ENCODE measurements at places on chromosomes 11 and 22.

- DNase-seq = no peak
Observed at GRCh38 chr11:58923300-58923788, 15.9 kb upstream of the GLYATL1 start.

DNA sequence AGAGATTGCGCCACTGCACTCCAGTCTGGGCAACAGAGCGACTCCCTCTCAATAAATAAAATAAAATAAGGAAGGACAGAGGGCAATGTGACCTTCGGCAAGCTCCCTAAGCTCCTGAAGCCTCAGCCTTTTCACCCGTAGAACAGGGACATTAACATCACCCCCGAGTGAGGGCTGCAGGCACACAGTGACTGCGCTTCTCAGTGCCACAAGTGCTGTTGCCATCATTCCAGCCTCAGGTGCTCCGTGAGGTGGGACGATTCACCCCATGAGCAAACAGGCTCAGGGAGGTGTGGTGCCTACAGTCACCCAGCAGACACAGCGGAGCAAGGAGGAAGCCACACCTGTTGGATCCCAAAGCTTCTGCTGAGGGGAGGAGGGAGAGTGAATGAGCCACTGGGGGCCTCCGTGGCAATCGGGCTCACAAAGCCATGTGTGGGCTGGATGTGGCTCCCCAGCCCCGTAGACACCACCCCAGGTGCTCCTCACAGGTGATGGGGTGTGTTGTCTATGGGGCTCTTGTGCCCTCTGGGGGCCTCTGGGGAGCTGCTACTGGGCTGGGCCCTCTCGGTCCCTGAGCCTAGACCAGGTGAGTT, 9.1 kb upstream of the TCF20 start:
- no peak for DNase-seq

DNA sequence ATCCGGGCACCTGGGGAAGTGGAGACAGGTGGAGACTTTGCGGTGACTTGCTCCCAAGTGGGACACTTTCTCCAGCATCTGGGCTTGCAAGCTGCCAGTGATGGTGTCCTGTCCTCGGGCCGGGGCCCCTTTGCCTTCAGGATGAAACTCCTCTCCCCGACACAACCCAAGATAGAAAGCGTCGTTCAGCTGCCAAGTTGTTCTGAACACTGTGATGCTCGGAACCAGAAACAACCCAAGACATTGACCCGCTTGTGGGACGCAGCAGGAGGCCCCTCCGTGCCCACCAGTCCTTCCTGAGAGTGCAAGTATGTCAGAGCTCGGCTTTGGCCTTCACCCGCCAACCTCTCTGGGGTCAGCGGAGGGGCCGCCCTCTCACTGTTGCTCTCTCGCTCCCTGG, 31.3 kb downstream of the LINC01488 start:
- DNase-seq = no peak

- DNase-seq = no peak
Observed at GRCh38 chr11:55942785-55943392, 6.7 kb upstream of the OR5I1 start.

- no peak for DNase-seq
Observed at GRCh38 chr11:94767701-94768601, at the start of gene AMOTL1. Gene AMOTL1 (plus strand): TSS chr11:94768356. CDS start chr11:94768512, 156 bp downstream.

GRCh38 chr22:24099666-24100065, 81.6 kb upstream of the SUSD2 start:
- no peak for DNase-seq

- no peak for DNase-seq
Observed at GRCh38 chr22:37855462-37855861, 6.2 kb downstream of the EIF3L start.

DNA sequence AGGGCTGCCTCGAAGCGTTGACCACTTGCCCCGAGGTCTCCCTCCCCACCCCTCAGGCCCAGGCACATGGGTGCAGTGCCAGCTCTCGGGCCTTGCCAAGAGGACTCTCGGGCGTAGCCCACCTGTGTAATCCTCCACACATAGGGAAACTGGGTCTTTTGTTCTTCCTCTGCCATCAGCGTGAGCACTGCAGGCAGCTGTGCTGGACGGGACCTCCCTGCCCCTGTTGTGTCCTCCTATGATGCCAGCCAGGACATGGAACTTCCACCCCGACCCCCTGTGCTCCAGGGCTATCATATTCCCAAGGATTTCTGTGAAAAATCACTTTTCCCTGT, 66.4 kb downstream of the PARVB start:
- no peak for DNase-seq

DNA sequence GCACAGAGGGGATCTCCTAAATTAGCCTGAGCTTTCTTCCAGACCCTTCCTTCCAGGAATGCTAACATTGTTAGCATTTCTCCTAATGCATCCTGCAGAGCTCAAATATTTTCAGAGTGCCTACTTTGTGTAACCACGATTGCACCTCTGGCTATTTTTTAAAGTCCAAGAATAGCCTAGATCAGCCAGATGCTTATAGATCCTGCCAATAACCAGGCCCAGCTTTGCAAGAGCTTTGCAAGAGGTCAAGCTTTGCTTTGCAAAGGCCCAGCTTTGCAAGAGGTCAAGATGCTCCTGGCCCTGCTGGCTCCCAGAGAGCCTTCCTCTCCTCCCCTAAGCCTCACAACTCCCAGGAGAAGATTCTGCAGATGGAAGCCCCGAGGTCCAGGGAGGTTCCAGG, 491.9 kb downstream of the MN1 start:
- no peak for DNase-seq

DNA sequence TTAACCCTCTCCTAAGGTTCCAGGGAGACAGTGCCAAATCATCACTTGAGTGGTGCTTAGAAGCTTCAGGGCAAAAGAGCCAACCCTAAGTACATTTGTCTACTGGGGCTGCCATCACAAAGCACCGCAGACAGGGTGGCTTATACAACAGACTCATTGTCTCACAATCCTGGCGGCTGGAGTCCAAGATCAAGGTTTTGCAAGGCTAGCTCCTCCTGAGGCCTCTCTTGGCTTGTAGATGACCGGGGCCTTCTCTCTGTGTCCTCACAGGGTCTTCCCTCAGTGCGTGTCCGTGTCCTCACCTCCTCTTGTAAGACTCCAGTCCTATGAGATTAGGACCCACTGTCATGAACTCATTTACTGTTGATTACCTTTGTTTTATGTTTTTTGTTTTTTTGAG, 34.1 kb upstream of the CD81 start:
- no peak for DNase-seq

GRCh38 chr22:43642319-43643206, 169.5 kb downstream of the EFCAB6 start:
- DNase-seq = no peak

GRCh38 chr11:110295086-110295485, 1.3 kb downstream of the RDX start:
- DNase-seq = no peak

- no peak for DNase-seq
Observed at GRCh38 chr11:100562128-100562527, 125.0 kb upstream of the ARHGAP42 start.

DNA sequence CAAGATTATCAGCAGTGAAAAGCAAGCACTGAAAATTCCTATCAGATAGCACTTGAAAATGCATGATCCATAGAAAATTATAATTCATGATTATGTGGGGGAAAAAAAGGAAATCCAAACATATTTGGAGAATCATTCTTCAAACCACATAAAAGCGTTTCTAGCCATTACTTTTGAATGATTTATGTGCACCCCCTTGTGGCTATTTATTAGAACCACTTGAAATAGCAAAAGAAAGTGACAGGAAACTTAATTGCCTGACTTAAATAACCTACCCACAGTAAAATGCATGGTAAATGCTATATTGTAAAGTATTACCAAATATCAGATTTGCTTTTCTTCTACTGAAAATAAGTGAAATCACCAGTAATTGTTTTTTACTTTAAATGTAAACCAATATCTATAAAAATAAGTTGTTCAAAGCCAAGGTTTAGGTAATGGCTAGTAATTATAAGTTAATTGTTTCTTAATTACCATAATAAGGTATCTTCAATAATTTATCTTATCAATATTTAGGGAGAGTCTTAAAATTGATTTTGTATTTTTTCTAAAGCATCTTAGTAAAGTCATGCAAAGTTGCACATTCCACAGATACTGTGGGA, 168.5 kb downstream of the ARHGAP42 start:
- DNase-seq = no peak

DNA sequence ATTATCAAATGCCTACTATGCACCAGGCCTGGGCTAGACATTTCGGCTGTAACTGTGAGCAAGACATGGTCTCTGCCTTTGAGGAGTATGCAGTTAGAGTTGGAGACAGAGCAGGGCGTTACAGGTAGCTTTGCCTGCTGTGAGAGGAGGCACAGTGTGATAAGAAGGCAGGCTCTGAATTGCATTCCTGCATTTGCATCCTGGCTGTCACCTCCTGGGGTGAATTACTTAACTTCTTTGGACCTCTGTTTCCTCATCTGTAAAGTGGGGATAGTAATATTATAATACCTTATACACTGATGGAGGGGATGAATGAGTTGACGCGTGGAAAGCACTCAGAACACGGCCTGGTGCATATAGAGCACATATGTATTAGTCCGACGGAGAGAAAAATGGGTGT, 118.1 kb upstream of the ARHGAP20 start:
- no peak for DNase-seq

DNA sequence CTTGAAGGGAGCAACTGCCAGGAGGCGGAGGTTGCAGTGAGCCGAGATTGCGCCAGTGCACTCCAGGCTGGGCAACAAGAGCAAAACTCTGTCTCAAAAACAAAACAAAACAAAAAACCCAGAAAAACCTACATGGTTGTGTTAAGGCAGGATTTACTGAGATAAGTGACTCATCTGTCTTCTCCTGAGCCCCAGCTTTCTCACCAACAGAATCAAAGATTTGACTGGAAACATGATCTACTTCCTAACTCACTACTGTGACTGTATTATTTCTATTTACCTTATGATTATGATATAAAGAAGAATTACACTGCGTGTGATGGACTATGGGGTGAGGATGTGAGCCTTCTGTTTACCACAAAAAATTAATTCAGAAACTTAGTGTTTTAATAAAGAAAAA, 21.8 kb downstream of the FAM118B start:
- DNase-seq = no peak

DNA sequence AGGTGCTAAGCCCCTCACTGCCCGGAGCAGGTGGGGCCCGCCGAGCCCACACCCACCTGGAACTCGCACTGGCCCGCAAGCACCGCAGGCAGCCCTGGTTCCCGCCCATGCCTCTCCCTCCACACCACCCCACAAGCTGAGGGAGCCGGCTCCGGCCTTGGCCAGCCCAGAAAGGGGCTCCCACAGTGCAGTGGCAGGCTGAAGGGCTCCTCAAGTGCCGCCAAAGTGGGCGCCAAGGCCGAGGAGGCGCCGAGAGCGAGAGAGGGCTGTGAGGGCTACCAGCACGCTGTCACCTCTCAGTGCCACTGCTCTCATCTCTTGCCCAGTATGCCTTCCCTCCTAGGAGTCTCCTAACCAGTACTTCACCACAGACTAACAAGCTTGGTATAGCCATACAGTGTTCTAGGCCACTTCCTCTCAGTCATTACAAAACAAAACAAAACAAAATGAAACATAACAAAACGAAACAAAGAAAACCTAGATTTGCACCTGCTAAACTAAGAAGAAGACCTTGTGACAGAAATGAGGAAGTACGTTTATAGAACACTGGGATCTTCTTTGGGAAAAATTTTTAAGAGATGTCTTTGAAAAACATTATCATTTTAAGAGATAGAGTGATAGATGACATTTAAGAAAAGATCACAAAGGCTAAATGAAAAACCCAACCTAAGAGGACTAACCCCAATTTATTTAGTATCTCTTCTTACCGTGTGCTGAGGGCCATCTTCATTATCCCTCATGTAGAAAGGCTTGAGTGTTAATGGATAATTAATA, 47.7 kb upstream of the GAB2 start:
- DNase-seq = peak; percentile 33

DNA sequence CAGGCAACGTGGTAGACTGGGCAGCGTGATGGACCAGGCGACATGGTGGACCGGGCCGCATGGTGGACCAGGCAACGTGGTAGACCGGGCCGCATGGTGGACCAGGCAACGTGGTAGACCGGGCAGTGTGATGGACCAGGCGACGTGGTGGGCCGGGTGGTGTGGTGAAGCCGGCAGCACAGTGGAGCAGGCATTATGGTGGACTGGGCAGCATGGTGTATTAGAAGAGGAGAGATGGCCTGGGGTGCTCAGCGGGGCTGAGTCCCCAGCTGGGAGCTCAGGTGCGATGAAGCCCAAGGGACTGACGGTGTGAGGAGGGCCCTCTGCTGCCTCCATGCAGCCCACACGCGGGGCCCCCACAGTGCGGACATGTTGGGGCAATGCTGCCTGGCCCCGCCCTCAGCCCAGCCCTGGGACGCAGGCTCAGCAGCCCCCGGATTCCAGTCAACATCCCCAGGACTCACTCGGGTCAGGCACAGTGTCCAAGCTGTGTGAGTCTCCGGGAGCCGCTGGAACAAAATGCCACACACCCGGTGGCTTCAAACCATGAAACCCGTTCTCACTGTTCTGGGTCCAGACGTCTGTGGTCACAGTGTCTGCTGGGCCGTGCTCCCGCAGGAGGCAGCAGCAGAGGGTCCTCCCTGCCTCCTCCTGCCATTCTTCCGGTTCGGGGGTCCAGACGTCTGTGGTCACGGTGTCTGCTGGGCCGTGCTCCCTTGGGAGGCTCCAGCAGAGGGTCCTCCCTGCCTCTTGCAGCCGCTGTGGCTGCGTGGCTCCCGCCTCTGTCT, 1084.9 kb downstream of the BRD1 start:
- DNase-seq = no peak

DNA sequence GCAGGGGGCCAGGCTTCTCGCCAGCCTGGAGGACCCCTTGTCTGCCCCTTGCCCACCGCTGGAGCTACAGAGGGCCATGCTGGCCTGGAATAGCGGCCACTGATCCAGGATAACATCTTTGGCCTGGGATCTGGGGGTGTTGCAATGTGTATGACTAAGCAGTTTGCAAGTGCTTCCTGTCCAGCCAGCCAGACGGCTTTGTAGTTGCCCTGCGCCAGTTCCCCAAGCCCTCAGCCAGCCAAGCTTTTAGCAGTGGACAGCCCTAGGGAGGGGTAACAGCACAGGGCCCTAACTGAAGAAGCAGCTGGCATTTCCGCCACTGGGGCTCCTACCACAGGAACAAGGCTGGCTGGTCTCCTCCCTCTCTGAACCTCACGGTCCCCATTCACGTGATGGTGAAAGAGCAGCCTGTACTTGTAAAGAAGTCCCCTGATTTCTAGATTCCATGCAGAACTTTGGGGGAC, 32.1 kb downstream of the UQCR10 start:
- no peak for DNase-seq

GRCh38 chr22:49733631-49734030, 94.0 kb downstream of the BRD1 start:
- no peak for DNase-seq

DNA sequence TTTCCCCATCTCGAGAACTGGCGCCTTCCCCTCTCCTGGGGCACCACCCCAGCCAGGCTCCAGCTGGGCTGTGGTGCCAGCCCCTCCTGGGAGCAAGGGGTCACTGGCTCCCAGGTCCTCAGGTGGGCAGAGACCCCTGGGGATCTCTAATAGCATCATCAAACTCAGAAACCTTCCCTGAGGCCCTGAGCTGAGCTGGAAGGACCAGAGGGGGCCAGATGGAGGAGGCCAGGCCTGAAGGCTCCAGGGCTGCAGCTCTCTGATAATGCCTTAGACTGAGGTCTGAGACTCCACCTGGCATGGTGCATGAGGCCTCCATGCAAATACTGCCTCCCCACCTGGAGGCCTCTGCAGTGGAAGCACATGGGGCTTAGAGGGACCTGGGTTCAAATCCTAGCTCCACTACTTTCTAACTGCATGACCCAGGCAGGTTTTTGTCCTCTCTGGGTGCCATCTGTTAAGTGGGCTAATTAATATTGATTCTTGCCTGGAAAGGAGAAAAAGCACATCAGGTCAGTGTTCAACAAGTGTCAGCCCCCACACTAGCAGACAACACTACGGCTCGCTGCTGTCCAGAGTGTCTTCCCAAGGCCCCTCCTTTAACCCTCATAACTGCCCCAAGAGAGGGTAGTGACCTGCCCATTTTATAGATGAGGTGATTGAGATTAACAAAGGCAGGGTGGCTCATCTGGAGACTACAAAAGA, 1.5 kb downstream of the MAPK8IP1 start:
- no peak for DNase-seq
